ENCODE measurements at places on chromosomes 16 and 17. TPM values are rescaled to one million over a fixed set of nuclear protein-coding genes. Genes with fewer than 3 reads are reported as not detected.

The GUCY2D gene
- not detected for total RNA-seq

The CTF1 gene
- total RNA-seq = 0.18 TPM

The DOC2B gene
- 0.04 TPM for total RNA-seq

The VPS4A gene
- total RNA-seq = 31.9 TPM

The CCL7 gene
- total RNA-seq = not detected

The ABCA6 gene
- total RNA-seq = not detected

The CCDC40 gene
- total RNA-seq = 0.56 TPM

The NOMO2 gene
- total RNA-seq = 83.4 TPM

The ITGAD gene
- not detected for total RNA-seq

The GPR179 gene
- total RNA-seq = 0.07 TPM

The SEC14L5 gene
- total RNA-seq = 0.28 TPM

The GSG1L gene
- not detected for total RNA-seq

The CDH5 gene
- not detected for total RNA-seq

The CORO7 gene
- total RNA-seq = 65.0 TPM

The PMP22 gene
- 0.16 TPM for total RNA-seq

The KRTAP4-6 gene
- total RNA-seq = not detected

The CHST4 gene
- not detected for total RNA-seq

The KRTAP2-1 gene
- not detected for total RNA-seq

The HBA1 gene
- not detected for total RNA-seq

The SSTR5 gene
- total RNA-seq = not detected

The POLG2 gene
- total RNA-seq = 26.9 TPM
